ENCODE measurements at places on chromosomes 4 and X.

- no peak for DNase-seq
These were observed 84.6 kb upstream of the PPP2R3B start for GRCh38 chrX:471281-471680.

GRCh38 chr4:151485541-151486131, 76.7 kb downstream of the FHIP1A start:
- no peak for DNase-seq

GRCh38 chrX:153061732-153062131, 5.5 kb downstream of the PNMA3 start:
- DNase-seq: no peak

DNA sequence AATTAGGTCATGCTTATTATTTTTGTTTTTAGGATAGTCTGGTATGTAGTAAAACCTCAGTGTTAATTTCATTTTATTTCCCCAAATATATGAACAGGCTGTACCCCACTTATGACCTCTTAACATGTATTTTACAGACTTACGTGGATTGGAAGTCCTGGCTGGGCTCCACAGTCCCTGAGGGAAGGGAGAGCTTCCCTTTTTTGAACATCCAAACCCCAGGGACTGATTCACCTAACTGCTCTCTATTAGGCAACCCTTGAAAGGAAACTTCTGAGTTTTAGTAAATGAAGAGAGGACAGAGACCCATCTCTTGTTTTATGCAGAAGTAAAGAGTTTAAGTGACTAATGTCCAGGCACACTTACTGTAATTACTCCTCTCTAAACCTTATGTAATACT, 233.1 kb upstream of the SPRY1 start:
- no peak for DNase-seq
